ENCODE measurements at places on chromosomes 1 and 21.

DNA sequence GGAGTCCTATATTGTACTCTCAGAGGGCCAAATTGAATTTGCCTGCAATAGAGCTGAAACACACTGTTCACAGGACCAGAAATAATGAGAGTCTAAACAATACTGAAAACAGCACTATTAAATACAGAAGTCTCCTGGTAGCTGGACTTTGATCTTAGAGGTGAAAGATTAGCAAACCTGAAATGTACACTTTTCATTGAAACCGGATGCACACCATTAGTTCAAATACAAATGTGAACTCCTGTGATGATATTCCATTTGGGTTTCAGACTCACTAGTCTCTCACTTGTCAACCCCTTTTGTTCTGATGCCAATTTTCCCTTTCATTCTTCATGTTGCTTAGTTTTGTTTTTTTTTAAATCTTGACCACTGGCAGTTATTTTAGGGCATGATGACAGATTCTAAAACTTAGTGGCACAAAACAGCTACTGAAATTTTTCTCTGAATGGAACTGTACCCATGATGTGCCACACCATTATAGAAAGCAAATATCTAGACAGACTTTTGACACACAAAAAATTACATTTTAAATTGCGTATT is 5.9 kb upstream of the TNFSF4 start:
- DNase-seq = no peak

- no peak for DNase-seq
These were observed 30.9 kb downstream of the PADI4 start for GRCh38 chr1:17338706-17339493.

DNA sequence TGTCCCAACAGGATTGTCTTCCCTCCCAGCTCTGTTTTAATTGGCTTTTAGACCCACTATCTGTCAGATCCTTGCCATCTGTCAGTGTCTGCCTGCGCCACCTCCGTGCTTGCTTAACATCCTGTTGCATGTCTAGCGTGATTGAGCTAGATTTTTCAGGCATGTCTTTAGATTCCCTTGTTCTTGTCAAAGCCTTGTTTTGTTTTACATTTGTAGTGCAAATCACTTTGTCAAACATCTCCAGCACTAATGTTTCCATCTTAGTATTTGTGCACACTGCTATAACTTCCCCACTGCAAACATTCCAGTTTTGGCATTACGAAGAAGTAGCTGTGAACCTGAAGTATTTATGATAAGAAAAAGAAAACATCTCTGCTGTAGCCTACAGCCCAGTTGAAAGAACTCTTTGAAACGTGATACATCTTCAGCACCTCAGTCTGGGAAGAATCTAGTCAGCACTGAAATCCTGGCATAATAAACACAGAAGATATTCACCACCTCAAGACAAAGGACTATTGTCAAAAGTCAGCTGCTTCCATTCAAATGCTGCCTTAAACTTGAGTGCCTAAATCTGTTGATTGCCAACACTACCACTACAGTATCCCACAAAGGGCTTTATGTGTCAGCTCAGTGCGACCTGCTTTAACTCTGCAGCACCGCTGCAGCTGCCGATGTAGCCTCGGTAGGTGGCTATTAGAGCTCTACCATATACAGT is 105.0 kb downstream of the FNBP1L start:
- no peak for DNase-seq

GRCh38 chr1:30460661-30461060 is 262.7 kb downstream of the MATN1 start:
- DNase-seq = no peak
